ENCODE measurements at places on chromosomes 12 and 14.

GRCh38 chr12:43015090-43015737 lies 425.7 kb upstream of the PRICKLE1 start:
- DNase-seq = no peak

- DNase-seq = peak; percentile 17
Observed at GRCh38 chr14:100617410-100618317, 30.4 kb upstream of the BEGAIN start.

DNA sequence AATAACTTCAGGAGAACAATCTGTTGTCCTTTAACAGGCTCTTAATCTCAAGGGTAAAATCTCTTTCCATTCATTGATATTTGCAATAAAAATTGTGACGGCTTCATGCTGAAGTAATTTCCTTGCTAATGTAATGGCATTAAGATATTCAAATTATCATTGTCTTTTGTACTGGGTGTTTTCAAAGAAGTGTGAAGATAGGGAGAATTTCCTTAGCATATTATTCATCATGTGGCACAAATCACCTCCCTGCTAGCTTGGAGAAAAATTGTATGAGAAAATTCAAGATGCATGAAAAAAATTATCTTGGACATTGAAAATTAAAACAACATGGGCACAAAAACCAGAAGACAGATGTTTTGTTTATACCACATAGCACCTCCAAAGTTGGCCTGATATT lies 63.6 kb upstream of the ARID2 start:
- DNase-seq = no peak

DNA sequence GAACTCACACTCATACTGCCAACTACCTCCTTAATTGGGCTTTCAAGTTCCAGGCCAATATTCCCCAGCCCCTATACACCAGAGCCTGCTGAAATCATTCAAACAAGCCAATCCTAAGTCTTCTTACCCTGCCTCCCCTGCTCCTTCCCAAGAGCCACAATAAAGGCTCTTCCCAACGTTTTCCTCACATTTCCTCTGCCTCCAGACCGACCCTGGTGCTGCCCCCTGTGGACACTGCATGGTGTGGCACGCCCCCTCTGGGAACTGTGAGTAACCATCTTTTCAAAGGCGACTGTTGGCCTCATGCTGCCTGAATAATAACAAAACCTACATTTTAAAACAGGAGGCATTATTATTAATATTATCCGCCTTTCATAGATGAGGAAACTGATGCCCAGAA lies 111.6 kb upstream of the NOS1 start:
- DNase-seq = peak; percentile 67

DNA sequence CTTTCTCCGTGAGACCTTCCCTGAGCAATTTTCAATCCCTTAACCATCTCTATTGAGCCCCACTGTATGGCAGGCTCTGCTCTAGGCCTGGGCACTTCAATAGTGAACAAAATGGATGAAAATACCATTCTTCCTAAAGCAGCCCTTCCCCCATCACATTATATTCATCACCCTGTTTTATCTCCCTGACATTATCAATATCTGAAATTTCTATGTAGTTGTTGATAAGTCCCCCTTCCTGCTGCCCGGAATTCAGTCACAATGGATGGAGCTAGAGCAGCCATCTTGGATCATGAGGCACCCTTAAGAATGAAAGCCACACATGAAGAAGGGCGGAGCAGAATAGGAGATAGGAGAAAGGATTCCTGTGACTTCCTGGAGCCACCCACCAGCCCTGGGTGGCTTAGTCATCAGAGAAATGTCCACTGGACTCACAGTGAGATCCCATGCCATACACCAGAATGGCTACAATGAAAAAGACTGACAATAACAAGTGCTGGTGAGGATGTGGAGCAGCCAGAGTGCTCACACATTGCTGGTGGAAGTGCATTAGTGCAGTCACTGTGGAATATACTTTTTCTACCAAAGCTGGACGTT lies 33.9 kb downstream of the SCARB1 start:
- no peak for DNase-seq

- no peak for DNase-seq
Observed at GRCh38 chr14:24351517-24351916, 11.7 kb upstream of the RIPK3 start.

DNA sequence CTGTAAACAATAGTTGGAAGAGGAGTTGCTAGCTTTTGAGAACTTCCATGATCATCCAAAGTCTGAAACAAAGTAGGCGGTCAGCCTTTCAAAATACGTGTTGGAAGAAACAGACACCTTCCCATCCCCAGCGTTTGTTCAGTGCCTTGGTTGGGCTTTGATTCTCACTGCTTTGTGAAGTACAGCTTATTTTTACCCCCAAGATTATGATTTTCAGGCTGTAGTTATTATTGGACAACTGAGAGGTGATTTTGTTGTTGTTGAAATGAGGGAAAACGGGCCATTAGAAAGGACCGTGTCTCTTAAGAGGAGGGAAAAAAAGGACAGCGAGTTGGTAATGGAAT lies 921 bp upstream of the CEP83 start:
- no peak for DNase-seq

DNA sequence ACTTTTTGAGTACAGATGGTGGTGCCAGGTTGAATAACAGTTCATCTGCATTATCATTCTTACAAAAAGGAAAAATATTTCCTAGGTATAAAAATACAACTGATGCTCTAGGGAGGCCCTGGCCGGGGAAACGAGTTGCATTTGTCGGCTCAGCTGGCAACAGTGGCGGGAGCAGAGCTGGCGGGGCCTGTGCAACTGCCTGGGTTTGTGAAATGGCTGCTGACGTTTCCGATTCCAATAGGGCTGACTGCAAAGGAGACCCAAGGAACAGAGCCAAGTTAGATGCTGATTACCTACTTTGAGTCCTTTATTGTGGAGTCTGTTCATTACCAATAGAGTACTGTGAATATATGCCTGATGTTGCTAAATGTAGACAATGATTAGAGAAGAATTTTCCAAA lies 25.8 kb upstream of the PHLDA1 start:
- DNase-seq = no peak

GRCh38 chr12:88309546-88309945 lies 167.4 kb downstream of the TMTC3 start:
- no peak for DNase-seq

DNA sequence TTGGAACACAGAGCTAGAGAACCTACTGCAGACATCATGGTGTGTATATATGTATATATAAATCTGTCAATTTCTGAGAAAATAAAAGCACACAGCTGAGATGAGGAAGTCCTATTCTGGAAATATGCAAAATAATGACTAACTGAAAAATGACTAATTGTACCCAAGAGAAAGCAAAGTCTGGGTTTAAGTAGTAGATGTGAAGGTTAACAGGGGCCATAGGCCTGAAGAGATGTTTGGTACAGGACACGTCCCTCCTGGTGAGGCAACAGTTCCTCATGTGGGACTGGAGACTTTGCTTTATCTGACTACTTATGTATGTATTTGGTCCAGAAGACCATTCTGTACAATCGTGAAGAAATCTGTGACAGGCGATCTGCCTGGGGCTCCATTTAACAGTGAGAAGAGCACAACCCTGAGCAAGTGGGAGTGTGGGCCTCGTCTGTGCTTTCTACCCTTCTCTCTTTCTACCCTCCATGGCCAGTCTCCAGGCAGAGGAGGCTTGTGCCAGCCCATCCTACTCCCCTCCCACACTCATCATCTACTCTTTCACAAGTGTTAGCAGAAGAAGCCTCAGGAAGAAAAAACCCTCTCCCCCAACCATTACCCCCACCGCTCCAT lies 67.5 kb downstream of the SLC41A2 start:
- no peak for DNase-seq

DNA sequence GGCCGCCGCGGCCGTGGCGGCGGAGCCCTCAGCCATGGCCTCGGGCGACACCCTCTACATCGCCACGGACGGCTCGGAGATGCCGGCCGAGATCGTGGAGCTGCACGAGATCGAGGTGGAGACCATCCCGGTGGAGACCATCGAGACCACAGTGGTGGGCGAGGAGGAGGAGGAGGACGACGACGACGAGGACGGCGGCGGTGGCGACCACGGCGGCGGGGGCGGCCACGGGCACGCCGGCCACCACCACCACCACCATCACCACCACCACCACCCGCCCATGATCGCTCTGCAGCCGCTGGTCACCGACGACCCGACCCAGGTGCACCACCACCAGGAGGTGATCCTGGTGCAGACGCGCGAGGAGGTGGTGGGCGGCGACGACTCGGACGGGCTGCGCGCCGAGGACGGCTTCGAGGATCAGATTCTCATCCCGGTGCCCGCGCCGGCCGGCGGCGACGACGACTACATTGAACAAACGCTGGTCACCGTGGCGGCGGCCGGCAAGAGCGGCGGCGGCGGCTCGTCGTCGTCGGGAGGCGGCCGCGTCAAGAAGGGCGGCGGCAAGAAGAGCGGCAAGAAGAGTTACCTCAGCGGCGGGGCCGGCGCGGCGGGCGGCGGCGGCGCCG lies 381 bp downstream of the YY1 start:
- no peak for DNase-seq

DNA sequence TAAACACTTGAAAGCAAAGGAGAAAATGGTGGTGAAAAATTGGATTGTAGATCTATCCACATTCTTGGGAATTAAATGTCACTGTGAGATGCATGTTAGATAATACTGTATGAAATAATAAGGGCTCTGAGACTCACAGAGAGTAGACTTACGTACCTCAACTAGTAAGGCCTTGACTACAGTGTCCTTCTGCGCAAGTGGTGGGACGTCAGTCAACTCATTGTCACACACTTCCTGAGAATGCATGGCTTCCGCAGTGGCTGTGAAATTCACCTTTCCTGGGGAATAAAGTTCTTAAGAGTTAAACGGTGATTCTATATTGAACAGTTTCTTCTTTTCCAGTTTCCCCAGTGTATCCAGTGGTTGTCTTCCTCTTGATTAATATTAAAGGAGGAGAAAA lies 32.6 kb upstream of the PZP start:
- DNase-seq = no peak

DNA sequence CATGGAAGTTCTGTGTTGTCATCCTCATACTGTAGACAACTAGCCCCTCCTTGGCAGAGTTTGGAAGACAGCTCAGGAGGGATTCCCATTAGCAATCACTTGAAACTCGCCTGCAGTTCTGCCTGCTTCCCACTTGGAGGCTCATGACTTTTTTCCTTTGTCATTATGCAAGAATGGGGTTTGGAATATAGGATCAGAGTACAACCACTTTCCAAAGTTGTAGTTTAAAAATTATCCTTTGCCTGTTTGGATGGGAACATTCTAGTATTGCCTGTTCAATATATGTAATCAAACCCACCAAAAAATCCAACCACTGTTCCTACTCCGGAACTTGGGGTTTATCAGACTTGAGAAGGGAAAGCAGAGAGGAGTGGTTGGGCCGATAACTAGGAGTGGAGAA lies 2.1 kb upstream of the GPD1 start:
- DNase-seq = peak; percentile 51

DNA sequence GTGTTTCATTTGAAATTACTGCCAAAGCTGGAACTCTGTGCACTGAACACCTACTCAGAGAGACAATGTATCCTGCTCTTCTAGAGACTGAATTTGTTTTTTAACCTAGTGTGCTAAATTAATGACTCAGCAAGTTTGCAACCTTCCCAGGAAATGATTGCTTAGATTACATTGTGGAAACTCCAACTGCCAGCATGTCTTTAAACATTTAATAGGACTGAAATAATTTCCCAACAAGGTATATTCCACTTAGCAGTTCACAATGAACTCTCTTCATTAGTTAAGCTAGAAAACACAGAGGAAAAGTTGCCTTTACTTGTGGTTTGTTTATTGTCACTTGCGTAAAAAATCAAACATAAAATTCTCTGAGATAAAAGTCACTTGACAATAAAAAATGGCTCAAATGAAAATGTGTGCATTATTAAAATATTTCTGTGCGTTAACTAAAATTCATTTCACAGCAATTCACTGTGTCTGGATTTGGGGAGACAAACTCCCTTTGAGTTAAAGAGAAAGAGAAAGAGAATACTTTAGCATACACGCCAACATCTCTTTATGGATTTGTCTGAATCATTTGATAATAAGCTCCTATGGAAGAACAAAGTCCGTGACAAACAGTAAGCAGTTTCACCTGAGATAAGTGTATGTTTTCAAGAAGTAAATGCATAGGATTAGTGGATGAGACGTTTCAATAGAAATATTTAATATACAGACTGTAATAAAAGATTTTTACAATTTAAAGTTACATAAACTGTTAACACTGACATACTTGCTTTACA lies 284.0 kb downstream of the PRKD1 start:
- no peak for DNase-seq

DNA sequence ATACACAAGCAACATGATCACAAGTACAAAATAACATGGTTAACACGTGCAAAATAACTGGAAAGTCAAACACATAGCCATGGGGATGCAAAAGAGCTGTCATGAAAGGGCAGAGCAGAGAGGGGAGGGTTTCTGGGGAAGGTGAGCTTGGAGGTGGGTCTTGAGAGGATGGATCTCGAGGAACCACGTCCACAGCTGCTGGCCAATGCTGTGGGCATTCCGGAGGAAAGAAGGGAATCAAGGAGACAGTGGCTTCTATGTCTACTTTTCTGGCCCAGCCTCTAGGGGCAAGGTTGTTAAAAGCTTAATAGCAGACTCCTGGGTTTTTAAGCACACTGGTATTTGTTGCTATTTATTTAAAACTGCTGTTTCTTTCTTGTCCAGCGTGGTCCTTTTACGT lies 8.4 kb upstream of the MYH7 start:
- DNase-seq = no peak

DNA sequence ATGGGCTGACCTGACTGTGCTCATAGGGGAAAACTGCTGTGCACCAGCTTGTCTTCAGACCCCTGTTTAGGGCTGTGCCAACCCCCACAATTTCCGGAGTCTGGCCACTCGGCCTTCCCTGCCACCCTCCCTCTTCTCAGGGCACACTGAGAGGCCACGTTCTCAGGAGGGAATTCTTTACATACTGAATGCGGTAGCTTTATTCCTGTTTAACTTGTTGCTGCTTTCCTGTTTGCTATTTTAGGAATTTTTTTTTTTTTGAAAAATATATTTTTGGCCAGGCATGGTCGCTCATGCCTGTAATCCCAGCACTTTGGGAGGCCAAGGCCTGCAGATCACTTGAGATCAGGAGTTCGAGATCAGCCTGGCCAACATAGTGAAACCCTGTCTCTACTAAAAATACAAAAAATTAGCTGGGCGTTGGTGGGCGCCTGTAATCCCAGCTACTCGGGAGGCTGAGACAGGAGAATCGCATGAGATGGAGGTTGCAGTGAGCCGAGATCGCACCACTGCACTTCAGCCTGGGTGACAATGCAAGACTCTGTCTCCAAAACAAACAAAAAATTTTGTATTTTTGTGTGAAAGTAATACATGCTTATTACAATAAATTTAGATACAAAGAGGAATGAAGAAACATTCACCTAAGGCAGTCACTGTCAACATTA lies 39.5 kb downstream of the TPCN1 start:
- no peak for DNase-seq

GRCh38 chr12:236445-236844 lies 22.5 kb upstream of the SLC6A12 start:
- no peak for DNase-seq

GRCh38 chr12:42525444-42525843 lies 64.1 kb downstream of the PRICKLE1 start:
- no peak for DNase-seq

DNA sequence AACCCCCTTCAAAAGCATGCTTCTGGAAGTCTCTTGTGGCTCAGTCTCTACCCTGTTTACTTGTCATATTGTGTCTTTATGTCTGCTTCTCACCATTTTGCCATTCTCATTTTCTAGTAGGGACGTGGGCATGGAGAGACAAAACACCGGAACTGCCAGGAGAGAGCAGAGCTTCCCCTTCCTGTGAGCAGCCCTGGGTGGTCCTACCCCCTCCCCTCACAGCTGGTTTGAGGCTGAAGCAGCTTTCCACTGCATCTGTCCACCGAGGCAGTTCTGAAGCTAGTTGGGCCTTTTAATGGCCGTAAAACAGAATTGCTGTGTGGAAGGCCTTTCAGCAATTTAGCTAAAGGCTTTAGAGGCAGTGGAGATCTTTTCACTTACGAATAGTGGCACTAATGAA lies 77.0 kb downstream of the PELI2 start:
- no peak for DNase-seq

Data from SK-N-SH (cell line).